ENCODE measurements at places on chromosomes 11 and 22.

GRCh38 chr11:73218830-73219215 is 742 bp downstream of the P2RY2 start:
- DNase-seq: no peak

DNA sequence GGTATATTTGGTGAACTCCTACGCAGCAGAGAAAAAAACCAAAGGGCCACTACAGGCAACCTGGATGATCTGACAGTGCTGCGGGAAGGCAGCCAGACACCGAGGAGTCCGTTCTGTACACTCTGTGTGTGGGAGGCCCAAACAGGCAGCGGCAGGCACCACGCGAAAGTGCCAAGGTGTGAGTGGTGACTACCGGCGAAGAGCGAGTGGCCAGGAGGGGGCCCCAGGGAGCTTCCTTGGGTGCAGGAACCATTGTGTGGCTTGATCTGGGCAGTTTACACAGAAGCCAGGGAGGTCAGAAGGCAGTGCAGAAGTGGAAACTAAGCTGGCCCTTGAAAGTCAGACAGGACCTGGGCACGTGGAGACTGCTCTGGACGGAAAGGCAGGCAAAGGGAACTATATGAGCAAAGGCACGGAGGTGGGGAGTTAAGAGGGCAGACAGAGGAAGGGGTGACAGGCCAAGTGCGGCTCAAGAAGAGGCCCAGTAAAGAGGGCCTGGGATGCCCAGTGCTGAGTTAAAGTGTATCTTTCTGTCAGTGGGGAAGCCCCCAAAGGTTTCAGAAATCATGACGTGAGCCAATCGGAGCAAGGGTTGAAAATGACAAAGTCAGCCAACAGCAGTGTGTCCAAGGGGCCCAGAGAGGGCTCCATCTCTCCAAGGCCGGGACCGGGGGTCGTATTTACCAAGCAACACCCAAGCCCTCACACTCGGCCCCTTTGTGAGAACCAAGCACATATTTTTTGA is 10.6 kb downstream of the TMEM184B start:
- DNase-seq: no peak

DNA sequence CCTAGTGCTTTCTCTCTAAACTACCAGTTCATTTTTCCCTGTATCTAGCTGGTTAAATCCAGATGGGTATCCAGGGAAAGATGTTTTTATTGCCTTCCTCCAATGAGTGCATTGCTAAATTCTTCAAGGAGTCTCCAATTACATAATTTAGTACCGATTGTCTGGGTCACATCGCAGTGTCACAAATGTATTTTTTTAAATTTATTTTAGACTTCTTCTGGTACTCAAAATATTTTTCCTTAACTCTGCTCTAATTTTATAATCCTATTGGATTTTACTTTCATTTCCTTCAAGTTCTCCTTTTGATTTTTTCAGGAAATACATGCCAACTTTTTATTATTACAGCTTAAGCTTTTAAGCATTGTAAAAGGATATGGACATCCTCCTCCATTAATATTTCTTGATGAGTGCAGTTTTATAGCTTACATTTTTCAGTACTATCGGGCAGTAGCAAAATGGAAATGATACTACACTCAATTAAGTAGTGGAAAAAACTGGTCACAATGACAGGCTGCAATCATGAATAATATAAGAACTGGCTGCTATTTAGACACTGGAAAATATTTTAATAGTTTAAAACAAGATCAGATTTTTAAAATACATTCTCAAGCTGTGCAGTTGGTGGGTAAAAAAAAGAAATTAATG is 20.3 kb downstream of the BBOX1 start:
- no peak for DNase-seq

DNA sequence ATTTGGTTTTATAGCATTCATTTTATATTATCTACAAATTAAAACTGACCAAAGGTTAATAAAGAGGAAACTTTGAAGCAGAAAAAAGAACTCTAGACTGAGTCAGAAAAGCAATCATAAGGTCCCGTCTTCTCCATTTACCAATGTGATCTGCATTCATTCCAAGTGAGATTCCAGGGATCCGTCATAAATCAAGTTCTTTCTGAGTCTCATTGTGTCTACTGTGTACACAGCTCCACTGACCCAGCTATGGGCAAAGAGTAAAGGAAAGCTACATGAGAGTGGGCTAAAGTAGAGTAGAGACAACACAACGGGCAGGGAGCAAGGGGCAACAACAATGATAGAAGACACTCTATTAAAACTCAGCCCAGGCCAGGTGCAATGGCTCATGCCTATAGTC is 15.3 kb downstream of the FAM168A start:
- no peak for DNase-seq

- no peak for DNase-seq
These were observed 7.6 kb upstream of the CCKBR start for GRCh38 chr11:6251990-6252473.

DNA sequence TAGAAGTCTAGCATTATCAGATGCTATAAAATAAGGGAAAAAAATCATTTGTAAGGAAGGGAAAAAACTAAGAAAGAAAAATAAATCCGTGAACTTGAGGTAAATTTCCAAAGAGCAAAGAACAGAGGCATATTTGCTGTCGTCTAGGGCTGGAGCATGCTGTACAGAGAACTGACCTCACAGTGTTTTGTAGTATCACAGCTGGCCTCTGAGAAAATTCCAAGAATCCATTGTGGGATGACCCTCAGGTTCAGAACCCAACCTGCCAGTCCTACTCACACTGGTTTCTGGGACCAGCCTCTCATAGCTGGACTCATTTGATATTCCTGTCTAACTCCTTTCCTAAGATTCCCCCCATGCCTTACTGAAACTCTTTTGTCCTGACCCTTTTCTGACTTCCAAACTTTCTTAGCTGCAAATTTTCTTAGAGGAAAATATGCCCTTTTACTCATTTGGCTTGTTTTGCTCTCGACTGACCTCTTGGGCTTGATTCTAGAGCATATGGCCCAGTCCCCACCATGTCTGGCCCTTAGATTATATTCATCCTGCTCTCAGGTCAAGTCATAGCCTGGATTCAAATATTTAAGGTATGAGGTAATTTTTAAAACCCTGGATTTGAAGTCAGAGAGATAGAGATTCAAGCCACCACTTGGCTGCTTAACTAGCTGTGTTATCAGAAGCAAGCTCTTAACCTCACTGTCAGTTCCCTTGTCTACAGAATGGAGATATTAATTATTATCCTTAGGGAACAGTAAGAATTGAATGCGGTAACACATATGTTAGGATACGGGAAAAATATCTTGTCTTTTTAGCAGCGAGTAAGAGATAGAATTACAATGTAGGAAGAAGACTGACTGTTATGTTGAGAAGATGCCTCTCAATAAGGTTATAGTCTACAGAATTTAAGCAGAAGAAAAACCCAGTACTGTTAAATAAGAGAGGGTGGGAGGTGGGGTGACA is 89.7 kb upstream of the KCNA4 start:
- no peak for DNase-seq

- DNase-seq: no peak
These were observed 111.8 kb downstream of the CTTN start for GRCh38 chr11:70510106-70510505.
